ENCODE measurements at places on chromosomes 1 and 21.

DNA sequence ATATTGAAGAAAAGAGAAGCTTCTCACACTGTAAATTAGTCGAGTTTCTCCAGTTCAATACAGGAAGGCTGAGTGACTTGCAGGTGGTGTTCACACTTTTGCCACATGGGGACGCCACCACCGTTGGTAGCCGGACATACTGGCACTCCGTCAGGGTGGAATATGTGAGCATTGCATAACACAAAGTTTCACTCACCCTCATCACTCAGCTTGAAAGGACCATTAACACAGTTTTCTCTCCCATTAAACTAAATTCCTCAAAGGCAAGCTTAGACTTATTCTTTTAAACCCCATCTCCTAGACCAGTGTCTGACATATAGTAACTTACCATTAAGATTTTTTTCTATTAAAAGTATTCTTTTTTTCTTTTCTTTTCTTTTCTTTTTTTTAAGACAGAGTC, 105.3 kb upstream of the SERBP1 start:
- DNase-seq, result no peak

DNA sequence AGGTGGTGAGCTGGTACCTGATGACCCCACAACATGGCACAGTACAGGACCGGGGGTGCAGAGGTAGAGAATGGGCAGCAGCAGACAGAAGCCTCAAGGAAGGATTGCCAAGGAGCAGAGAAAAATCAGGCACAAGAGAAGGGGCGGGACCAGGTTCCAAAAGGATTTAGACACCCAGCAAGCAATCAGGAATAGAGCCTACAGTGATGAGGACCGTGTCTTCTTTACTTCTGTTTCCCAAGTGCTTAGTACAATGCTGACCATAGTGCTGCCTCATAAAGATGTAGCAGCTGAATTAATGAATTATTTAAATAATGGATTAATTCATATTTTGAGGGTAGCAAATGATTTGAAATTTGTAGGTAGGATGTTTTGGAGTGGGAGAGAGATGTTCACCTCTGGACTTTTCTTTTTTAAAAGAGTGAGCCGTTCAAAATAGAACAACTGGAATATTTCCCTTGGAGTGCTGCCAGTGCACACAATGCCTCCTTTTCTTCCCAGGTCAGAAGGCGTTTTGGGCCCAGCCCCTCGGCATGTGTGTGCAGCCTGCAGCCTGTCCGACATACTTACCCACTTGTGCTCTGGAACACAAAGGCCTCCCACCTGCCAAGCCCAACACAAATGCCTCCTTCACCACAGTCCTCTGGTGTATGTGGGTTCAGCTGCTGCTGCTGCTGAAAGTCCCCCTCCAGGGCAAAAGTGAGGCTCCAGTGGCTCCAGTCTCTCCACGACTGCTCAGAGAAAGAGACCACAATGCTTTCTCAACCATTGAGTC, 19.6 kb downstream of the KANK4 start:
- DNase-seq, result no peak

DNA sequence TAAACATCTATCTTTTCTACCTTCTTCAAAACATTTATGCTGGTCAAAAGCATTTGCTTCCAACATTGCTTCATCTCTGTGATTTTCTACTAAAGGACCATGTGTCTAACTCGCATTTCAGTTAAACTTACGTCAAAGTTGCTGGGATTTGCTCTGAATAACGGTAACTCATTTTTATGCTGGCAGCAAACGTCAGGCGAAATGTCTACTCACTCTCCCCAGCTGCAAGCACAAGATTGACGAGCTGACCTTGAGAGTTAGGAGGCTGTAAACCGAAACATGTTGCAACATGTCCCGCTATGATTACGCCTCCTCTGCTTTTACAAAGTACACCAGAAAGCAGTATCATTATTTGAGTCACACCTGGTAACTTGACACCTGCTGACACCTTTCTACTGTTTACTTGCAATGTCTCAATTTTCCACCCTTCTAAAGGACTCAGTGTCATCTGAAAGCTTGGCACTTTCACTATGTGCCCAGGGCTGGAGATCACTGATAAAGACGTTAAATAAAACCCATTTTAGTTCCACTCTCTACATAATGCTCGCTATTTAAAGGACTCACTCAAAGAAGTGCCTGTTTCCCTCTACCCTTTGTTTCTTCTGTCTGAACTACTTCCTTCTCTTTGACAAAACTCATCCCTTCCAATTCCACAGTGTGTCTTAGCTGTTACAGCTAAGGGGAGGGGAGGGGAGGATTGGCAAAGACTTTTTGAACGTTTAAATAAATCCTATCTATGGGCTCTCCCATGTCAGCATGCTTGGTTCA, 111.9 kb downstream of the PTPN14 start:
- peak; percentile 78 for DNase-seq

DNA sequence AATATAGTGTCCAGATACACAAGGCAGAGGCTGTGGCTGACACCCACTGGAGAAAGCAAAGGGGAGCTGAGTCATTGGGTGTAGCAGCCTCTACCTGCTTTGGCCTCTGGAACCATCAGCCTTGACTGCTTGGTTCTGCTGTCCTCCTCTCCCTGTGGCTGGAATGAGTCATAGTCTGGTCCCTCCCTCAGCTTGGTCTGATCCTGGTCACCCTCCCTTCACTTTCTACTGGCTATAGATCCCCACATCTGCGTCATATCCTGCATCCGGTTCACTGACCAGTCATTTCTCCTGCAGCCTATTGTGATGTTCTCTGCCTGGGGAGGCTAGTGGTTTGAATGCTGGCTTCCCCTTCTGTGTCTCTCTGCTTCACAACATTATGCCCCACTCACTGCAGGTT, 372.8 kb upstream of the DAB1 start:
- DNase-seq, result no peak

- DNase-seq, result no peak
Measured at GRCh38 chr1:1997576-1997975, 6.0 kb downstream of the CFAP74 start.

DNA sequence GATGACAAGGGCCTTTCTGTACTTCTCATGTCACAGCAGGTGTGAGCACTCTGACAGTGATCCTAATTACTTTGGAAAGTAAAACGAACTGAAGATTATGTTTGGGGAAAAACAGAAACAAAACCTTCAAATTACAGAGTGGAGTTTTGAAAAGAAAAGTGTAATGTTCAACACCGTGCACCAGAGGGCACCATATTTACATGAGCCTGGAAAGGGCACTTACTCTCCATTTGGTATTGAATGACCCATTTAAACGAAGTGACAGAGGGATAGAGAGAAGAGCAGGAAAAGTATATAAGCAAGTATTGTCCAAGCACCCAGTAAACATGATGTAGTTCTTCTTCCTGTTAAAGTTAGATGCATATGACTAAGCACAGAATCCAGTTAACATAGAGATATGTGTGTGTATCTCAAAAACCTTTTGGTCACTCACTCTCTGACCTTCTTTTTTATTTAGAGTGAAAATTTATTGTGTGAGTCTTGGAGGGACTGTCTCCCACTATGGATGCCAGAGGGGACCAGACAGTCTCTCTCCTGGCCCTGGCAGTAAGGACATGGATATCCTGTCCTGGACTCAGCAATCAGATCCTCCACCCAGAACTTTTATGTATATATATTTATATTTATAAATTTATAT, 3.8 kb upstream of the RGSL1 start:
- DNase-seq, result peak; percentile 79

DNA sequence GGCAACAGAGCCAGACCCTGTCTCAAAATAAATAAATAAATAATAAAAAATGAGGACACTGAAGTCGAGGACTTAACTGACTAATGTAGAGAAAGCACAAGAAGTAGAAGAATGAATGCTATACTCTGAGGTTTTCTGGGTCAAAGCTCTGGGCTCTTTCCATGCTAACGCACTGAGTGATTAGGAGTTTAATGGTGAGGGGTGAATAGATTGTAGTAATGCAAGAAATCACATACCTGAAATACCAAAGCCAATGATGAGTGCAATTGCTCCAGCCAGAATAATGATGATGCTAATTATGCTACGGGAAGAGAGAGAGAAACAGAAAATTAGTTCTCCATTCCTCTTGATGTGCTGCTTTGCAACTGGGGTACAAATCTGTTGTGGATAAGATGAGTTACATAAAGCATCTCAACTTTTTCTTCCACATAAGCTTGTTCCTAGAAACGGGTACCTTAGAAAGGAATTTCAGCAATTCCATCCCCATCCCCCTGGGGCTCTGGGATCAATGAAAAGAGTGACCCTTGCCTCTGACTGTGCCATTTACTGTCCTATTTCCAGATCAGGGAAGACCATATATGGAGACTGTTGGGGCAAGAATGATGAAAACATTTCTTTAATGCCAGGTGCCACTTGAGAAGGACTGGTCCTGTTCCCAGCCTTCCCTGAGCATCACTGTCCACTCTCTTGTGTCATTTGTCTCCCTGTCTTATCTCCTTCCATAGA, 40.7 kb downstream of the VTCN1 start:
- DNase-seq, result no peak

- no peak for DNase-seq
Measured at GRCh38 chr21:34133392-34133791, 60.0 kb downstream of the MRPS6 start.

DNA sequence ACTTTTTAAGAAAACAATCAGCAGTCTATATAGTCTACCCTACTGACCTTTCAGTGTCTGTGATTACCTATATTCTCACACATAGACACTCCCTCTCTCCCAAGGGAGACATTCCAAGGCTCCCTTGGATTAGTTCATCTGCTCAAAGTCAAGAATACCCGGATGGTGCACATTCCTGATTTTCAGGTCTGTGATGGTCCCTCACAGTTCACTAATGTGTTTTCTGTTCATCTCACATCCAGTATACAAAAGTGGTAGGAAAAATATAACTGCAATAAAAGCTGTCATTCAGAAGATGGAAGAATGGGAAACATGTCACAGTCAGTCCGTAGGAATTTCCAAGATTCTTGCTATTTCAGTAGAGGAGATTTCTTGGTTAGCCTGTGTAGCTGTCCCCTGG, 224.1 kb upstream of the CACYBP start:
- DNase-seq, result no peak

GRCh38 chr1:227613526-227613925, 50.2 kb downstream of the ZNF678 start:
- no peak for DNase-seq

GRCh38 chr21:35400233-35400939, 351.3 kb upstream of the RUNX1 start:
- DNase-seq, result peak; percentile 77

DNA sequence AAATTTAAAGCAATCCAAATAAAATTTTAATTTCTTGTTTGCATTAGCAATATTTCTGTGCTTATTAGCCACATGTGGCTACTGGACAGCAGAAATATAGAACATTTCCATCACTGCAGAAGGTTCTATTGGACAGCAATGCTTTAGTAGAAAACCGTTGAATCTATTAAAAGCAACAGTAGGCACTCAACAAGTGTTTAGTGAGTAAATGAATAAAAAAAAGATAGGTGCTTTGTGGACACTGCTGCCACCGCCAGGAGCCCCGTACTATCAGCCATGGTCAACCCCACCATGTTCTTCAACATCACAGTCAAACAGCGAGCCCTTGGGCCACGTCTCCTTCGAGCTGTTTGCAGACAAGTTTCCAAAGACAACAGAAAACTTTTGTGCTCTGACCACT, 74.5 kb upstream of the MUTYH start:
- no peak for DNase-seq

- no peak for DNase-seq
Measured at GRCh38 chr1:205600085-205600484, 31.7 kb downstream of the ELK4 start.

- no peak for DNase-seq
Measured at GRCh38 chr1:186628910-186629309, 51.3 kb downstream of the PTGS2 start.

DNA sequence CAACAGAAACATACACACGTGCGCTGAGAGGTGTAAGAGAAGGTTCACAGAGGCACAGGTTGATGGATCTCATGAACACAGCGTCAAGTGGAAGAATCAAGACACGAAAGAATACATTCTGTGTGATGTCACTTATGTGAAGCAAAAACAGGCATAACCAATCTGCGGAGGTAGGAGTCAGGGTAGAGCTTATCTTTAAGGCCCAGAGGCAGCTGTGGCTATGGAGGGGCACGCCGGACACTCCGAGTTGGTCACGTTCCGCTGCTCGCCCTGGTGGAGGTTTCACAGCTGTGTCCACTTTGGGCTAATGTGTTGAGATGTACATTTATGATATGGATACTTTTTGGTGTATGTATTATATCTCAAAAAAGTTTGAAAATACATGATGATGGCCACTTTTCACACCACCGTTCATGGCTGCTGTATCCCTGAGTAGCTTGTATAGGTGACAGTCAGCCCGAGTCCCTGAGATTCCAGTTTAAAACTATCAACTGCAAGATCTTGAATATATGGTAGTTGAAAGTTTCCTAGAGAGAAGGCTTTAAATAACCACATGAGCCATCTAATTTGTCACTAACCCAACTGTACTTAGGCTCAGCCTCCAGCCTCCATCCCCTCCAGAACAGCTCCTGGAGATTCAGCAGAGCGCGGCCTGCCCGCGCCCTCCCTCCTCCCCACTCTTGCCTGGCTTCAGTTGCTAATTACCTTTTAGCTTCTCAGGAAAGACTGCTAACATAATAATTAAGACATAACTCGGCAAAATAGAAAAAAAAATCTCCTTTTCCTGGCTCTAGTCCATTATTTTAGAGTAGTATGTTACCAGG, 6.7 kb upstream of the ADARB1 start:
- no peak for DNase-seq

DNA sequence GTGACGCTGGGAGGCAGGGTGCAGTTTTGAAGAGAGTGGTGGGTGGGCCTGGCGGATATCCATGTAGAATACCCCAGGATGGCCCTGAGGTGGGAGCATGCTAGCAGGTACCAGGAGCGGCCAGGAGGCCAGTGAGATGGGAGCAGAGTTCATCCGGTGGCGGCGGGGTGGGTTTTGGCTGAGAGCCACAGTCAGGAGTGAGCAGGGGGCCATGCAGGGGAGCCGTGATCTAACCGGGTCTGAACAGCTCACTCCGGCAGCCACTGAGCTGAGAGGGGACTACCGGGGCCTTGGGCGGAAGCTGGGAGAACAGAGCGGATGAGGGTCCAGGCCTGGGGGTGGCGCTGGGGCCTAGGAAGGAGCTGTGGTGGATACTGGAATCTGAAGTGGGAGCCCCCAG, 47.6 kb upstream of the LRP8 start:
- DNase-seq, result no peak

DNA sequence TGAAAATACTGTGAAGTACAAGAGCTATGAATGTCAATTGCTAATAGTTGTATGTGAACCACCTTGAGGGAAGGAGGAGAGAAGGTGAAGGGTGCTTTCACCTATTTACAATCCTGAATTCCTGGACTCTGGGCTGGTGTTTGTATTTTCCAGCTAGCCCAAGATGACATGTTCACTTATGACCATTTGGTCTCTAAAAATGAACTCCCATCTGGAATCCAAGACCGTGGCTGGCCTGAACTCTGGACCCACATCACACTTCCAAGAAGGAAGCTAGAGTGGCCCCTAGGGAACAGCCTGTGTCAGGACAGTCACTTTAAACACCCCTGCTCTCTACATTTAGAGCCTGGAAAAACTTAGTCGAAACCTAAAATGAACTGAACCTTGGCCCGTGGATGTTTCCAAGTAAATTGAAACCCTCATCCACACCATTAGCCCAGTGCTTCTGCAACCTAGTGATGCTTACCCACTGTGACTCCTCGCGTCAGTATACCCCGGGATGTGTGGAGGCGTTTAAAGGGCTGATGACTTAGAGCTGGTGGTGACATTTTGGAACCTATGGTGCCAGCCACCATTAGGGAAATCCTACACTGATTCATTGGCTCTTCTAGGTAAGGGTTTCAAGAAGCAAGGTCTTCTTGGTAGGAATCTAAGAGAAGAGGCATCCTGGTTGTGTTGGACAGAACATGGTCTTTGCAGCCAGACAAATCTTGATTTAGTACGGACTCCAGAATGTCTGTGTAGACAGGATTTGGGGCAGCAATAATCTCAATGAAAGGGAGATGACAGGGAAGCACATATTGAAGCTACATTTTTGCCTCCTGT, 171.5 kb upstream of the IRF2BP2 start:
- DNase-seq, result no peak

- DNase-seq, result no peak
Measured at GRCh38 chr1:232305050-232305449, 324.9 kb downstream of the SIPA1L2 start.
